ENCODE measurements at places on chromosomes 7 and 10.

DNA sequence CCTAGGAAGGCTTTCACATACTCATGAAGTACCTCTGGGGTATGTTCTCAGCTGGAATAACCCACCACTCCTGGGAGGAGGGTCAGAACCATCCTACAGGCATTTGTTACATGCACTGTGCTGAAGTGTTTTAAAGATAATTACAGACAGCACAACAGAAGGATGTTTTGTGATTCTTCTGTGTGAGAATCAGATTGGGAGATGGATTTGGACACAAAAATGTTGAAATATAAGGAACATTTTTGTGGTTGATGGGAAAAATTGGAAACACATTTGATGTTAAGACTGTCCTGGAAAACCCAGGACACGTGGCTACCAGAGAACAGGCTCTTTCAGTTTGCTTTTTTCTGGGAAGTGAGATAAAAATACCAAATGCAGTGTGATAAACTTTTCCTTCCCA is 61.4 kb downstream of the BICC1 start:
- no peak for DNase-seq

- no peak for DNase-seq
These were observed 173.4 kb upstream of the NRP1 start for GRCh38 chr10:33507662-33508425.

DNA sequence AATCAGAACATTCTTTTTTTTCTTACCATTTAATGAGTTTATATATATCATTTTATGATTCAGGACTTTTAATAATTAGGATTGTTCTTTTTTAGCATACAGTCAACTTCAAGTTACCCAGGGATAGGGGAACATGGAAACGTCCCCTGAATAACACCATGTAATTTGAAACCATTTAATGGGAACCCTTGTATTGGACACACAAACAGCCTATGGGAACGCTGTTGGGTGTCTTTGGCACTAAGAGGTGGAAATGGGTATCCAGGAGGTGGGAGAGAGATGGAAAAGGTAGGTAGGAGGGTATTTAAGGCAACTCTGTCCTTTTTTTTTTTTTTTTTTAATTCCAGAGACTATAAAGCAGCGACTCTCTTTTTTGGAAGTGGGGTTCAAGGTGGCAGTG is 2.6 kb downstream of the LUC7L2 start:
- DNase-seq = no peak

GRCh38 chr7:149717481-149717880 is 55.9 kb downstream of the ZNF467 start:
- no peak for DNase-seq

GRCh38 chr7:95002775-95003174 is 95.4 kb downstream of the PPP1R9A start:
- no peak for DNase-seq

DNA sequence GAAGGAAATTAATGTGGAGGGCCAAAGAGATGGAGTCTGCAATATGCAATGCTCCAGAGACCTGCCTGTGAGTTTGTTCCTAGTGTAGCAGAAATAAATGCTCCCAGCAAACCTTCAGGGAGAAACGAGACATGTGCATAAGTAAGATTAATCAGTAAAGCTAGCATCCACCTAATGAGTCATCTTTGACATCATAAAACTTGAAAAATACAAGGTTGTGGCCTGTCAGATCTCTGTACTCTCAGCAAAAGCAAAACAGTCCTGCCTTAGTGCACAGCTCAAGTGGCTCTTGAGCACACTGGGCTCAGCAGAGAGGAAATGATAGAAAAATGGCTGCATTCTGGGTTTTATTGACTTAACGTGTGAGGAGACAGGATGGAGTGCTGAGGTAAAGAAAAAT is 32.5 kb upstream of the ERCC6 start:
- DNase-seq = no peak

DNA sequence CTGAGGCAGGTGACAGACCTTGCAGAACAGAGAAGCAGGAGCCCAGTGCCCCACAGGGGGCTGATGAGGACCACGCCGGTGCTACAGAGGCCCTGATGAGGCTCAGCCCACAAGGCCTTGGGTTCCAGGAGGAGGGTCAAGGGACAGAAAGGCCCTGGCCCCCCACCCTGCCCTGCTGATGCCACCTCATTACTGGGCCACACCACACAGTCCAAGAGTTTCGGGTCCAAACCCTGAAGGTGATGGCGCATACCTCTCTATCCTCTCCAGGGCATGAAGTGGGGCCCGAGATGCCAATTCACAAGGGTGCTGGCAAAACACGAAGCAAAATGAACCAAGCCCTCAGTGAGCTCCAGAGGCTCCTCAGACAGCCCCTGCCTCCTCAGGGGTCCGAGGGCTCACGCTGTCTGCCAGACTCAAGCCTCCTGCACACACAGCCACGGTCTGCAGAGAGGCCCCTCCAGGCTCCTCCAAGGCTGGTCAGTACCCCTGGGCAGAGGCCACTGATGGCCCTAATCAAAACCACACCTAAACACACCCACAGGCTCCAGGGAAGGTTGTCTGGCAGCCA is 32.3 kb downstream of the RASGEF1A start:
- DNase-seq = no peak

- DNase-seq = no peak
These were observed 42.6 kb downstream of the KIF20B start for GRCh38 chr10:89744026-89744425.

- DNase-seq = no peak
These were observed 32.2 kb upstream of the GLI3 start for GRCh38 chr7:42269161-42269560.

- no peak for DNase-seq
These were observed 106.2 kb downstream of the SNX10 start for GRCh38 chr7:26397796-26398426.
